ENCODE measurements at places on chromosomes 5 and 9.

- DNase-seq, result no peak
Observed at GRCh38 chr9:68843239-68843638, 138.2 kb downstream of the PIP5K1B start.

DNA sequence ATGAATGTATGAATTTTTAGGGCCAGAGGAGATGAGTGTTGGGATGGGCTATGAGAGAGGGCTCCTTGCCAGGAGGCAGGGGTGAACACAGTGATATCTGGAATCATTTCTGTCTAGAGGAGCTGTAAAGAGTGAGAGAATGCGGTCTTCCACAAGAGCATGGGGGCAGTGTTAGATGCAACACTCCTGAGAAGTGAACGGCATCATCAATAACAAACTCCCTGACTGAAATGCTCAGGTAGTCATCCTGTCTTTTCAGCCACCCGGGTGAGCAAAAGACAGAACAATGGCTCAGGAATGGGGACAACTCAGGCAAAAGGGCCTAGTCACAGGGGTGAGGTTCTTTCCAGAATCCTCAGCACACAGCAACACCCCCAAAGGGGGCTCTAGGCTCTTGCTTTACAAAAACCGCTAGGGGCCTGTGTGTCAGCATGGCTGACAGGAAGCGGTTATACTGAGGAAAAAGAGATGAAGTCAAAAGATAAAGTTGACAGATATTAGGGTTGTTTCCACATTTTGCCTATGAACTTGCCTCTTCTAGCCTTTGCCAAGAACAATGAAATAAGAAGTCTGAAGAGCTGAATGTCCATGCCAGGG, 104.6 kb upstream of the LRRTM2 start:
- DNase-seq, result no peak

DNA sequence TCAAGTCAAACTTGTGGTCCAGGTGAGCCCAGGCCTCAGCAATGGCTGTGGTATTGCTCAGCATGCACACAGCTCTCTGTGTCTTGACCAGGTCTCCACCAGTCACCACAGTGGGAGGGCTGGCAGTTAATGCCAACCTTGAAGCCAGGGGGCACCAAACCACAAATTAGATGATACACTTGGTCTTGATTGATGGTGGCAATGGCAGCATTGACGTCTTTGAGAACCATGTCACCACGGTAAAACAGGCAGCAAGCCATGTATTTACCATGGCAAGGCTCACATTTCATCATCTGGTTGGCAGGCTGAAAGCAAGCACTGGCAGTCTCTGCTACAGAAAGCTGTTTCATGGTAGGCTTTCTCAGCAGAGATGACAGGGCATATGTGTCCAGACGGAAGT, 40.0 kb downstream of the NIM1K start:
- DNase-seq, result no peak

DNA sequence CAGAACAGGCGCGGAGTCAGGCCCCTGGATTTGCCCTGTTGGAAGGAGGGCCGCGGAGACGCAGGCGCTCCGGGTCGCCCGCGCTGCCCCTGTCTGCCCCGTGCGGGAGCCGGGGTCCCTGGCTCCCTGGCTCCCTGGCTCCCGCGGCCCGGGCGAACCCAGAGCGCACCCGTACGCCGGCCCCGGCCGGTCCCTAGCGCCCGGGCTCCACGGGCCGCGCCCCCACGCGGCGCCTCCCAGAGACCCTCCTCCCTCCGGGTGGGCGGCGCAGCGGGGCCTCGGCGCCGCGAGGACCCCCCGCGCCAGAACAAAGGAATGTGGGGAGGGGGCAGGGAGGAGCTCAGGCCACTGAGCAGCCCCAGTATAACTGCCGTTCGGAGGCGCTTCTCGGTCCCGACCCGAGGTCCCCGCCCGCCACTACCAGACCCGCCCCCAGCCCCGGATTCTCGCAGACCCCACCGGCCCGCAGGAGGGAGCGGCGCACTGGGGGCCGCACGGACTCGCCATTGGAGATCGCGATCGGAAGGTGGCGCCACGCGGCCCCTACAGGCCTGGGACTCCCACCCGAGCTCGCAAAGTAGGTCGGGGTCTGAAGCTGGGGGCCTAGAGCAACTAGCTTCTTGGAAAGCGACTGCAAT, 2.4 kb downstream of the NFIL3 start:
- DNase-seq, result peak; percentile 31

- no peak for DNase-seq
Observed at GRCh38 chr5:98200726-98201541, 572.5 kb upstream of the RGMB start.
